ENCODE measurements at places on chromosomes 3 and 15.

DNA sequence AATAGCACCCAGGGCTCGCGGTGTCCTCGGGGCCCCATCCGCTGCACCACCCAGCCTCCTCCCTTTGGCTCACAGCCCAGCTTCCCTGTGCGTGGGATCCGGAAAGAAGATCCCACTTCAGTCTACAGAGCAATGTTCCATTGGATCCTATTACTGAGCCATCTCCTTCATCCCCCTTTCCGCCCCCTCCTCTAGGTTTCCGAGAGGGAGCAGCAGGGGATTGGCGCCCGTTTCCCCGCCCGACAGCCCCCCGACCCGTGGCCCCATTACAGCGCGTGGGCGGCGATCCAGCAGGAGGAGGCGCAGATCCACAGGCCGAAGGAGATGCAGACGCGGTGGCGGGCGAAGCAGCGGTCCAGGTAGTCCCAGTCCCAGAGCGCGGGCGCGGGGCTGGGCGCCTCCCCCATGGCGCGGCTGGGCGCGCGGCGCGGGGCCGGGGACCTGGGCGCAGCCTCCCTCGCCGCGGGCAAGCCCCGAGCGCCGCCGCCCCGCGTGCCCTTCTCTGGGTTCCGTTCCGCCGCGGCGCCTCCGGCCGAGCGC is 340 bp downstream of the TMEM44 start:
- peak; percentile 20 for DNase-seq

GRCh38 chr3:170602556-170602955 is 16.7 kb upstream of the SLC7A14 start:
- no peak for DNase-seq

- DNase-seq: peak; percentile 63
These were observed 26.9 kb downstream of the BMF start for GRCh38 chr15:40081691-40082194.

DNA sequence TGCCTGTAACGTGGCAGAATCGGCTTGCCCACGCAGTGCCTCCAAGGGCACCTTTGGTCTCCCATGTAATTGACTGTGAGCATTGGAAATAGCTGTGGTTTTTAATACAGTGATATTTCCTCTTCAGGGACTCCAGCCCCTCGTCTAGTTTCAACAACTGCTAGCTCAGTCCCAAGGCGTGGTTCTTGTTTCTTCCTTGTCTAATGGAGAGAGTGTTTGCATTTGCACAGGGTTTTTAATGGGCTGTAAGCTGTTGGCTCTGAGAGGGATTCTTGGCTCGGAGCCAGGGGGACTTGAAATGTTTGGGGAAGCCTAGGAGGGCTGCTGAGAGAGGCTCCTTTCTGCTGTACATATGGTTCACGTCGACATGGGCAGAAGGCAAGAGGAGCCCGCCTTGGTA is 86.2 kb downstream of the THSD4 start:
- no peak for DNase-seq

- DNase-seq: no peak
These were observed 296.6 kb downstream of the ZNF621 start for GRCh38 chr3:40821315-40821714.

DNA sequence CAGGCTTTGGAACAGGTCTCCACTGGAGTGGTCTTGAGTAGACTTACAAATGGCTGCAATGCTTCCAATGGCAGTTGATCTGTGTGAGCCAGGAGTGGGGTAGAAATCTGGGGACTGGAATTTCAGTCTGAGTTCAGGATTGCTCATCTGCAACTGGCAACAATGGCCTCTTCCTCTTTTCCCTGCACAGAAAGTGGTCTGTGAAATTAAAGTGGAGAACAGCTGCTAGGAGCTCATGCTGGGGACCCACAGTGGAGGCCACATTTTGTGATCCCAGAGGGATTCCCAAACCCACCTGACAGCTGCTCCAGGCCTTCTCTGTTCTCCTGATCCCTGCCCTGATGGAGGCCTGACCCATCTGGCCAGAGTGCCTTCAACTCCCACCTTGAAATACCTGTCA is 49.6 kb downstream of the CEMIP start:
- no peak for DNase-seq

DNA sequence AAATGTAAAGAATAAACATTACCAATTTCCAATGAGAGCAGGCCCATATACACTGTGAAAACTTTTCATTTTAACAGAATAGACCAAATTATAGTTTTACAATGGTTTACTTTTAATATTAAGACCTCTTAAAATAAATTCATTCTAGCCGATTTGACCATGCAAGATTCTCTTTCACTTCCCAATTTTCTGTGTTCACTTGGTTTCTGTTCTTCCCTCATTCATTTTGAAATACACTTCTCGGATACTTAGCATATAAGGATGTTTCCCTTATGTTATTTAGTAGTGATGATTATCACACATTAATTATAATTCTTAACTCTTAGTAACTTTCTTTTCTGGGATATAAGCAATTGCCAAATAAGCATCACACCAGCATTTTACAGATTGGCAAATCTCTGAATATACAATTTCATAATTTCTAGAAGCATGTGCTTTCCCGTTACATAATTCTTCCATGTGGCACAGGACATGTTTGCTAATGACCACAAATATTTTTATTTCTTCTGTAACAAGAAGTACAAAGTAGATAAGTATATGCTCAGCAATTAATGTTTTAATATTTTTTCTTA is 13.9 kb downstream of the OR5H15 start:
- no peak for DNase-seq

DNA sequence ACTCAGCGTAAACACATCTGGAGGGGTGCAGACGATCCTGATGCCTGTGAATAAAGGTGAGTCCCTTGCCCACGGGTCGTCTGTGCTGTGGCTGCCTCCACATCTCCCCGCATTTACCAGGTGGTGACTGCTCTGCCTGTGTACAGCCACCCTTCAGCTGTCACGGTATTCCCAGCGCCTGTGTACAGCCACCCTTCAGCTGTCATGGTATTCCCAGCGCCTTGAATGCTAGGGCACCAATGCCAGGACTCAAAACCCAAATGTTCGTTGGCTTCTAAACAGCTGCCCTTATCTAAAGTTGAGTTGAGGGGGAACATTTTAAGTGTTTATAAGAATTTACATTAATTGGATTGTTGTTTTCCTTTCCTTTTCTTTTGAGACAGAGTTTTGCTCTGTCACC is 27.4 kb downstream of the MAP6D1 start:
- DNase-seq: no peak

- DNase-seq: no peak
These were observed 52.1 kb upstream of the TAMM41 start for GRCh38 chr3:11898611-11899325.

- DNase-seq: no peak
These were observed 33.1 kb downstream of the KLHL25 start for GRCh38 chr15:85761635-85762034.

DNA sequence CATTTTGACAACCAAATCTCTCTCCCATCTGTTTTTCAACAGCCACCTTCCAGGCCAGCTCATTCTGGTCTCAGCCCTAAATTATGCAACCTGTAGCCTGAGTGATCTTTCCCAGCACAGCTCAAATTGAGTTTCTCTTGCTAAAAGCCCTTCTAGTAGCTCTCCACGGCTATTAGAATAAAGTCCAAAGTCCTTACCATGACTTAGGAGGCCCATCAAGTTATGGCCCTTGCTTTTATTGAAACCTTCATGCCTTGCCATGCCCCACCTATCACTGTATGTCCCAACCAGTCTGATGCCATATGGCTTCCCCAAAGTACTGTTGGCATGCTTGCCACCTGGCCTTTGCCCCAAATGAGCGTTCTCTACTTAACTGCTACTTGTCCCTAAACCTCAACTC is 303.5 kb upstream of the GADL1 start:
- DNase-seq: no peak

- DNase-seq: no peak
These were observed 63.1 kb downstream of the B3GALNT1 start for GRCh38 chr3:161042023-161042501.

DNA sequence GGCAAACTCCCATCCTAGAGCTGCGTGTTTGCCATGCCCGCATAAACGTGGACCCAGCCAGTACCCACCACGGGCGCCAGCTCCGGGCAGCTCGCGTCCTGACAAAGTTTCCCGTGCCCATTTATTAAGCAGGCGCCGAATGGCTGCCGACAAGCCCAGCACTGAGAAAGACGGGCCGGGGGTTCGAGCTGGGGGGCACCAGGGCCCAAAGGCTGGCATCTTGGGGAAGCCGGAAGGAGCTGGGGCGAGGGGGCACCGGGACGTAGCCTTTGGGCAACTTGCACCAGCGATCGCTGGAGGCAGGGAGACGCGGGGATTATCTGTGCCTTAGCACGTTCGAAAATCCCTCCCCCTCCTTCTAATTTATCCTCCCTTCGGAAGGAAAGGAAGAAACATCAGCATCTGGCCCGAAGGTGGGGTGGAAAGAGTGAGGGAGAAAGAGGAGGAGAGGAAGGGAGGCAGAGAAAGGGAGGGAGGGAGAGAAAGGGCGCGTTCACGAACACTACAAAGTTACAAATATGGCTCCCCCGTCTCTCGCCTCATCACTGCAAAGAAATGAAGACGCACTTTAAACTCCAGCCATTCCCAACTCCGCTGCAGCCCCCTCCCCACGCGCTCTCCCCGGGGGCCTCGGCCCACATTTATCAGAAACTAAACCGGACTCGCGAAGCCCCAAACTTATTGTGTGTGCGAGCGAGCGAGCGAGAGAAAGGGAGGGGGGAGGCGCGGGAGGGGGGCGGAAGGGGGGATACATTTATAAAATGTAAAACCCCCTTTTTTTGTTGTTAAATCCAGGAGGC is 1.0 kb downstream of the ANP32A start:
- DNase-seq: peak; percentile 47

DNA sequence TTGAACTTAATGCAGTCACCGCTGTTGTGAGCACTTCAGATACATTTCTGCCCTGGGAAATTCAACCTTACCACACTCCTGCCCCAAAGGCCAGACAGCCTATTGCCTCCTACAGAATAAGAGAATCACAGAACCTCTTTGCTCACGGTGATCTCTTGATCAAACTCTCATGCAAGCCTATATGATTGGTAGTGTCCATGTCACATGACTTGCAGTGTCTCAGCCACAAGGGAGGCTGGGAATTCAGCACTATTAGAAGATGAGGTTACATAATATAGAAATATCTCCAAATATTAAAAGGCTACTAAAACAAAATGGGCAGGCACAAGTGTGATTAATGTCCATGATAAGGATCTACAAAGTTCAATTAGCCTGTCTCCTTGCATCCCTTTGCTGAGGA is 3.8 kb upstream of the PCOLCE2 start:
- DNase-seq: no peak

DNA sequence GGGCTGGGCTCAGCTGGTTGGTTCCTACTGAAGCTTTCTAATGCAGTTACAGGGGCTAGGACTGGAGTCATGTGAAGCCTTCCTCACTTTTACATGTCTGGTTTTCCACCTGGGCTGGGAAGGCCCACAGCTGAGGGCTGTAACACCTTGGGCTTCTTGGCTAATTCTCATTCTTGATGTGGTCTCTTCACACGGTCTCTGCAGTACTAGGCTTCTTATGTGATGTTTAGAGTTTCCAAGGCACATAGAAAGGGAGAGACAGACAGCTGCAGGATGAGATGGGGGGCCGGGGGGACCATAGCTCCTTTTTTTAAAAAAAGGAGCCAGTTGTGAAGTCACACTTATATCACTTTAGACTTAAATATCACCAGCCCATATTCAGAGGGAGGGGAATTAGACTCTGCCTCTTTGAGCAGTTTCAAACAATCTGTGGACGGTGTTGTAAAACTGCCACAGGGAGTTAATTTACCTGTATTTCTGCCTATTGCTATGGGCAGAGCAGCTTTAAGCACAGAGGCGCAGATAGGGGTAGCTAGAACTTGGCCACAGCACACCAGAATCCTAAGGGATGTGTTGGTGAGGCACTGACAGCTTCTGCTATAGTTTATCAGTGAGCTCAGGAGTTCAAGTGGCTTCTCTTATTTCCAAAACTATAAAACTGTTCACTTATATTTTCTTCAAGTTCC is 46.7 kb downstream of the NKIRAS1 start:
- no peak for DNase-seq

GRCh38 chr15:55268176-55268695 is 21.4 kb downstream of the RAB27A start:
- no peak for DNase-seq

- no peak for DNase-seq
These were observed 157.9 kb upstream of the TSPAN3 start for GRCh38 chr15:77228828-77229227.

GRCh38 chr15:75238150-75238549 is 20.0 kb upstream of the GOLGA6C start:
- no peak for DNase-seq

DNA sequence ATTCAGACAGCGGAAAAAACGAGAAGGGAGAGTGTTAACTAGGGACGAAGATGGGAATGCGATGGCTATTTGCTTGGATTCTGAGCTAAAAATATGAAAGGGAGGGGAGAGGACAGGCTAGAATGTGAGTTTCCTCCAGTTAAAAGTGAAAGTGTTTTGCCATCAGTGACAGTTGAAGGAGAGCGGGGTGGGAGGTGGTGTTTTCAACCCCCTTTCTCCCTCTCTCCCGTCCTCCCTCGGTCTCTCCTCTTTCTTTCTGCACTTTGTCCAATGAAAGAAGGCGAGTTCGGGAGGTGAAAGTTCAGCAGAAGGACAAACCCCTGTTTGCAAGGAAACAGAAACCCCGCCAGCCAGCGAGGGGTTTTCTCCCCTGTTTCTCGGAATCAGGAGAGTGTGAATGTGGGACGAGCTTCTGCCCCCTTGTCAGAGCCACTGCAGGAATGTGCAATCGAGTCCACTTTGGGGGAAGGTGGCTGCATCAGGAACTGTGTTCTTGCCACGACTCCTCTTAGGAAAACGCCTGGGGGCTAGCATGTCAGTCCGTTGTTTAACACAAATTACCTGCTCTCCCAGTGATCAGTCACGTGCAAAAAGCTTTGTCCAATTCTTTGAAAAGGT is 975 bp upstream of the FOXP1 start:
- DNase-seq: peak; percentile 36

- DNase-seq: no peak
These were observed 1.3 kb downstream of the MESD start for GRCh38 chr15:80988148-80988796.

- no peak for DNase-seq
These were observed 32.7 kb downstream of the EFHB start for GRCh38 chr3:19901337-19901736.

GRCh38 chr3:99633887-99634558 is 4.4 kb upstream of the COL8A1 start:
- no peak for DNase-seq

DNA sequence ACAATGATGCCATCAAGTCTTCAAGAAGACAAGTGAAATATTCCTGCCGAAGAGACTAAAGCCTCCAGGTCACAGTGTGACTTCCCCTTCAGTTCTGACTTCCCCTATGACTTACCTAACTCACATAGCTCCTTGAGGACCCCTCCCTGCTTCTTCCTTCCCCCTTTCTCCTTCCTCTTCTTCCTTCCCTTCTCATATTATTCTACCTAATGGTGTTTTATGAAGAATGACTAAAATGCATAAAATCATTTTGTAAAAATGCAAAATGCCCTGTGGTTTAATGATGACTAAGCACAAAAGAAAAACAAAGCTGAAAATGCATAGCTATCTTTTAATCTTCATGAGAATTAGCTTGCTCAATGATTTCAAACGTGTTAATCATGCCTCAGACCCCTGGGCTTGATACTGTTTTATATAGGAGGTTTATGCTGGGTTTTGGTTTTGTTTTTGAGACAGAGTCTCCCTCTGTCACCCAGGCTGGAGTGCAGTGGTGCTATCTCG is 26.1 kb upstream of the TM4SF4 start:
- DNase-seq: no peak
